Bone marrow (tissue), 2 donors: ENCODE measurements at places on chromosomes 4 and X.

DNA sequence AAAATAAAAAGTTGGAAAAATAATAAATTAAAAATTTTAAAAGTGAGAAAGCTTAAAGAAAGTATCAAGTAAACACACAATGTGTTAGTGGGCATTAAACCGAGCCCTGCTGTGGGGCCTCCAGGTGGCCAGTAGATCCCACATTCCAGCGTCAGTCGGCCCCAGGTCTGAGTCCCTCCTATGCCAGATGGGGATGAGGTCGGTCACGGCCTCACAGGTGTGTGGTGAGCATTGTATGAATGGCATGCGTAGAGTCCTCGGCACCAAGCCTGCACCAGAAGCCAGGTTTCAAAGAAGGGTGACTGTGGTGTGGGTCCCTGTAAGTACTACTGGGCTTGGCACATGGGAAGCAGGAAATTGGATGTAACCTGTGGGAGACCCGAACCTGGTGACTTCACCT, 75.6 kb upstream of the MSX1 start:
- DNase-seq = no peak

DNA sequence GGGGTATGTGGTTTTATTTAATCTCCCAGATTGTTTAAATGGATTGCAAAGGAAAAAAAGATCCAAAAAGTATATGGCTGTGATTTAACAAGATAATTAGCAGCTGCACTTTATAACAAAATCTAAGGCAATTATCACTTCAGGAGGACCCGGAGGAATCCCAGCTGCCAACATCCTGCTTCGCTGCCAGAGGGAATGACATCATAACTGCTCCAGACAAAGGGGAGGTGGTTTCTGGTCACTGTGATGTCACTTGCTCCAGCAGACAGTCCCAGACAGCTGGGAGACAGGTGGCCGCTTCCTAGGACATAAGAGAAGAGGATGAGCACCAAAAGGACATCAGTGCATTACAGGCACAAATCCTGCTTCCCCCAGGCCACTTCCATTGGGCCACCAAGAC, 371.0 kb downstream of the BCOR start:
- DNase-seq = no peak

DNA sequence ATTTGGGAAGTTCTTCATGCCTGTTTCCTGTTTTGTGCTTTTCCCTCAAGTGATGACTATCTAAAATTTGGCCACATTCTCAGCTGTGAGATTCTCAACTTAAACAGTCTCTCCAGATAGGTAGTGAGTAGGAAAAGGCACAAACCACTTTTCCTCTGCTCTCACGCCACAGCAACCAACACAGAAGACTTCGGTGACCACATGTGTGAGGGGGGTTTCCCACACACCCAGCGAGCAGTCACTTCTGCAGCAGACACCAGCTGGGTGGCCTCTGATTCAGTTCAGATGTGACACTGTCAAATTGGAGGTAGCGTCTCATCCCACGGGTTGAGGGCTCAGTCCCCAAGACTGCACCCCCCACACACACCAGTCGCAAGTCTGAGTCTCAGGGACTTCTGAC, 25.1 kb upstream of the CLDN34 start:
- DNase-seq = no peak

DNA sequence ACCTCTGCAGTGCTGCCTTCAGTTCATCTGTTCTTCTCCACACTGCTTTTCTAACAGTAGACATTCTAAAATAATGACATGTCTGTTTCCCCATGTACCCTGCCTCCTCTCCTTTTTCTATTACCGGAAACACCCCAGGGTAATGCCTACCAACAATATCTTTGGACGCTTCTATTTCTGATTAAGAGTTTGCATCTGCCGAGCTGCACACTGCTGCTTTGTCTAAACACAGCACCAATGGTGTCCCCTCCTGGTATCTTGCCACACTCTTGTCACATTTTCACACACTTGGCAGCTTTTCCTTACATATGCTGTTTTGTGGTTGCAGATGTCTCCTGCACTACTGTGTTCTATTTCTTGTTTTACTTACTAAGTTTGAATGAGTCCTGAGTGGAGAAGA, 288.8 kb downstream of the GRIA2 start:
- no peak for DNase-seq

GRCh38 chr4:75919920-75920319, 17.7 kb upstream of the PPEF2 start:
- no peak for DNase-seq
